ENCODE measurements at places on chromosomes 11 and 22.

- no peak for DNase-seq
These were observed 99.4 kb downstream of the PDE2A start for GRCh38 chr11:72574548-72575460.

- DNase-seq: no peak
These were observed 2.0 kb downstream of the CD248 start for GRCh38 chr11:66314561-66315497.

DNA sequence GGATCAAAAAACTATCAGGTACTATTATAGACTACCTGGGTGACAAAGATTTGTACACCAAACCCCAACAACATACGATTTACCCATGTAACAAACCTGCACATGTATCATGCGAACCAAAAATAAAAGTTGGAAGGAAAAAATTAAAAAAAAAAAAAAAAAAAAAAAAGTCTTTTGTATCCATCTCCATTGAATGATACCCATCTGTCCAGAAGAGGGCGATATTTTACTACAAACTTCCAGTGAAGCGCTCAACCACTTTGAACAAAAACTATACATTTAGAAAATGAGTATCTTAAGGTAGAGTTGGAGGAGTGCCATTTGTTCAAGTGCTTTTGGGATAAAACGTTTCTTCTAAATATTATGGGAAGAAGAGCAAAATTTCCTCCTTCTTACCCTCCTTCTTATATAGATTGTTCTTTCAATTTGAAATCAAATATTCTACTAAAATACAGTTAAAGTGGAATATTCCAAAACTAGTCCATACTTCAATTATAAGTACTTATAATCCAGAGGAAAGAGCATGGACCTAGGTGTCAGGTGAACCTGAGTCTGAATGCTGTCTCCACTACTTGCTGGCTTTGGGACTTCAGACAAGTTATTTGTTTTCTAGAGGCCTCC lies 23.3 kb downstream of the ARL14EP start:
- no peak for DNase-seq

GRCh38 chr11:116946414-116946813 lies 109.0 kb upstream of the APOA1 start:
- DNase-seq: no peak

DNA sequence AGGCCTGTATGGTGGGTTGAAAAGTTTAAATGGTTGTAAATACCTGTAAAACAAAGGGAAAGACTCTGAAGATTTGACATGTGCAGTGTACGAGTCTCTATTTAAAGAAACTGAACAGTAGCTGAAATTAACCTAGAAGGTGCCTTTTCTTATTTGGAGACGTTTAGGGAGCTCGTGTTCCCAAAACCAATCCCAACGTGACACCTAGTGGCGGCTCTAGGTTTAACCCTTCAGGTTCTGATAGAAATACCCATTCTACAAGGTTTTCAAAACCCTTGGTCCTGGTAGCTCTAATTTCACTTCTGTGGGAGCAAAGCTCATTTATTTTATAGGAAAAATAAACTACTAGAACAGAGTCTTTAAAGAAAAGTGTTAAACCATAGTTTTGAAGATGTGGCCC lies 258.3 kb downstream of the LRRC4C start:
- DNase-seq: peak; percentile 53

GRCh38 chr11:83336993-83337392 lies 50.8 kb upstream of the CCDC90B start:
- DNase-seq: no peak

DNA sequence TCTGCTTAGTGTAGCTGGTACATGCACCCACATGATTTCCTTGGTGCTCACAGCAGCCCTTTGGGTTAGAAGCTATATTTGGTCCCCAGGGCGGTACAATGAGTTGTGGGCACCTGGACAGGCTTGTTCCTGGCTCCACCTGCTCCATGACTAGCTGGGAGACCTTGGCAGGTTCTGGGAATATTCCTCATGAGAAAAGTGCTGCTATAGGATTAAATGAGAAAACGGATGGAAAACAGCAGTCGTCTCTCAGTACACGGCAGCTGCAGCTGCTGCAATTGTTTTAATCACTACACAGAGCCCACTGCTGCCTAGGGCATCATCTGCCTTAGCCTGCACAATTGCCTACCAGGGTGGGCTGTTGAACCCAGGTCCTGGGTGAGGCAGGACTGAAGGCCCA lies 424.5 kb upstream of the B3GAT1 start:
- DNase-seq: no peak

DNA sequence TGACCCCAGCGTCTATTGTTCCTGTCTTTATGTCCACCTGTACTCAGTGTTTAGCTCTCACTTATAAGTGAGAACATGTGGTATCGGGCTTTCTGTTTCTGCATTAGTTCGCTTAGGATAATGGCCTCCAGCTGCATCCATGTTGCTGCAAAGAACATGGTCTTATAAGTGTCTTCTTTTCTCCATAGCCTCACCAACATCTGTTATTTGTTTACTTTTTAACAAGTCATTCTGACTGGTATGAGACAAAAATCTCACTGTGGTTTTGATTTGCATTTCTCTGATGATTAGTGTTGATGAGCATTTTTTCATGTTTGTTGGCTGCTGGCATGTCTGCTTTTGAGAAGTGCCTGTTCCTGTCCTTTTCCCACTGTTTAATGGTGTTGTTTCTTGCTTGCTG lies 21.7 kb upstream of the SLN start:
- no peak for DNase-seq

GRCh38 chr22:30584441-30584840 lies 7.3 kb downstream of the PES1 start:
- DNase-seq: no peak

- no peak for DNase-seq
These were observed 555.9 kb downstream of the MIAT start for GRCh38 chr22:27213294-27213693.

- no peak for DNase-seq
These were observed 62.7 kb downstream of the SPECC1L start for GRCh38 chr22:24333301-24333700.

DNA sequence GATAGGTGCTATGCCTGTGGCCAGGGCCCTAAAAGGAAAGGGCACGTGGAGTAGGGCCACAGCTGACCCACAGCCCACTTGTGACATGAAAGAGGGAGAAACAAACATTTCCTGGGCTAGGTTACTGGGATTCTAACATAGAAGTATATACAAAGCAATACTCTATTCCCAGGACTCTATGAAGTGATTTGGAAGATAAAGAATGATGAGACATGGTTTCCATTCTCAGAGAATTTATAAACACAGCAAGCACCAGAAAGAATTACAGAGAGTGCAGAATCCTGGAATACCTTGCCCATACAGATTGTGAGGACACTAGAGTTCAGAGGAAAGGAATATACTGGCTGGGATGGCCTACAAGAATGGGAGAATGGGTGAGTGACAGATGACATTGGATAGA lies 86.4 kb downstream of the KIRREL3 start:
- DNase-seq: no peak

- no peak for DNase-seq
These were observed 498.5 kb downstream of the INSC start for GRCh38 chr11:15613251-15613650.

DNA sequence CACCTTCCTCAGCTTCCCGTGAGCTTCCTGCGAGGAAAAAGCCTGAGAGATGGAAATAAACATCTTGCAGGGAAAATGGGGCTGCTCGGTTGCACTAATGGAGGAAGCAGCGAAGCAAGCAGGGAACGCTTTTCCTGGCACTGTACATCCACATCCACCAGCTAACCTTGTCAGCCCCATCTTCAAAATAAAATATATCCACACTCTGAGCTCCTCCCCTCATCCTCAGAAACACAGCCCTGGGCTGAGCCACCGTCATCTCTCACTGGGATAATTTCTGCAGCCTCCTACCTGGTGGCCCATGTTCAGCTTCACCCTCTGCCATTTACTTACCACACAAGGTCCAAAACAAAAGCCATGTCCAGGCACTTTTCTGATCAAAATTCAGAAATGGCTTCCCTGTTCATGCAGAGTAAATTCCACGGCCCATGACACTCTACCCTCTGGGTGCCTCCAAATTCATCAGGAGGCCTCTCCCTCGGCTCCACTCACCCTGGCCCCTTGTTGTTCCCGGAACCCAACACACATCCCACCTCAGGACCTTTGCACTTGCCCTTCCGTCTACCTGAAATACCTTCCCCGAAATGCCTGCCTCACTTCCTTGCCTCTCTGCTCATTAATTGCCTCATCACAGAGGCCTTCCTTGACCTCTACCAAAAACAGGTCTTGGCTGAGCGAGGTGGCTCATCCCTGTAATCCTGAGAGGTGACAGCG lies 13.0 kb downstream of the C11orf86 start:
- no peak for DNase-seq

DNA sequence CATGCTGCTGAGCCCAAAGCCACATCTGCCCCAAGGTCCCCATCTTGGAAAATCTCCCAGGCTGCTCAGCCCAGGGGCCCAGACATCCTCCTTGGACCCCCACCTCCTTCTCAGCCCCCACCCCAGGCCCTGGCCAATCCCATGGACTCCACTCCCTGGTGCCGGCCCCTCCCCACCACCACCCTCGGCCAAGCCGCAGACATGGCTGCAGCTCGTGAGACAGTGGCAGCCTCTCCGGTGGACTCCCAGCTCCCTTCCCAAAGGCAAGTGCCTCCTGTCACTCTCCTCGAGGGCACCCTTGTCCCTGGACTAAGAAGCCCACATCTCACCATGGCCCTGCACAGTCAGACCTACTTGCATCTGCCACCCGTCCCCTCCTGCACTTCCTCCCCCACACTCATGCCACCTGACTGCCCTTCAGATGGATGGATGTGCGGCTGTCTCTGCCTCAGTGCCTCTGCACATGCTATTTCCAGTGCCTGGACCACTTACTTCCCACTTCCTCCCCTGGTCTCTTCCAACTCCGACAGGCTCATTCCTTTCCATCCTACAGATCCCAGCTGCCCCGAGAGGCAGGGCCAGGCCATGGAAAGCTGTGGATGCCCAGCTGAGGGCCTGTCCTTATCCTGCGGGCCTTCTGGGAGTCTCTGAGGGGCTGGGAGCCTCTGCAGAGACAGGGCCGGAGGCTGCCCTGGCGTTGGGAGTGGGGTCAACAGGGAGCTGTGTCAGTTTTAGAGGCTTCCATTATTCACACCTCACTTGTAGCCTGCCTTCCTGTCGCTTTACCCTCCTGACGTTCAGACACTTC lies 25.5 kb upstream of the RFPL3 start:
- DNase-seq: no peak

GRCh38 chr11:20656901-20657300 lies 12.5 kb upstream of the NELL1 start:
- DNase-seq: no peak

DNA sequence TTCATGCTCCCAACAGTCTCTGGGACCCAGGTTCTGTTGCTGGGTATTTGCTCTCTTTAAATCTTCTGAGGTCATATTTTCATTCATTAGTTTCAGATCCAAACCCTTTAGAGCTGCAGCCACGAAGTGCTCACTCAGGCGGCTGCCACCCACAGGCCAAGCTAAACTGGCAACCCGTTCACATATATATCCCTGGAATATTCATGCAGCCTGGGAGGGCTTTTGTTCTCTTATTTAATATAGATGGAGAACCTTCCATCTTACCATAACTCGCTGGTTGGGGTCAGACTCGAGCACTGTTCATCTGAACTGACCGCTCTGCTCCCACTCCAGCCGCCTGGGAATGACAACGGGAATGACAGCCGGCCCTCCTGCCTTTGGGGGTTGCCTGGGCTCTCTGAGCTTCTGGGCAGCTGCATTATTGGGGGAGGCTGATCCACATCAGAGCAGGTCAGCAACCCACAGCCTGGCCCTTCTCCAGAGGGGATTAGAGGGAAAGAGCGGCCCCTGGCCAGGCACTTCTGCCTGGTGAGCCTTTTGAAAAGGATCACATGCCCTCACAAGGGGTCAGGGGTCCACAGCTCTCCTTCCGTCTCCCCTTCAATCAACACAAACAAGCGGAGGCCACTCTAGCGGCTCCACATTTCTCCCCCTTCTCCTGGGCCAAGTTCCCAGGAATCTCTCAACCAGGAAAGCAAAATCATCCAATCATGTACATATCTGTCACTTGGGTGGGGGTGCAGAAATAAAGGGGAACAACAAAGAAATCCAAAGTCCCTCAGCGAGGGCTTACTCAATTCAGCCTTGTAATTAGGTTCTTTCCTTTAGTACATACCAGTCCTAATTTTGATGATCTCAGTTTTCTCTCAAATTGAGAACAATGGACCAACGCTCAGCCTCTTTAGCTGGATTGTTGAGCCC lies 11.8 kb downstream of the TMEM184B start:
- DNase-seq: peak; percentile 91

DNA sequence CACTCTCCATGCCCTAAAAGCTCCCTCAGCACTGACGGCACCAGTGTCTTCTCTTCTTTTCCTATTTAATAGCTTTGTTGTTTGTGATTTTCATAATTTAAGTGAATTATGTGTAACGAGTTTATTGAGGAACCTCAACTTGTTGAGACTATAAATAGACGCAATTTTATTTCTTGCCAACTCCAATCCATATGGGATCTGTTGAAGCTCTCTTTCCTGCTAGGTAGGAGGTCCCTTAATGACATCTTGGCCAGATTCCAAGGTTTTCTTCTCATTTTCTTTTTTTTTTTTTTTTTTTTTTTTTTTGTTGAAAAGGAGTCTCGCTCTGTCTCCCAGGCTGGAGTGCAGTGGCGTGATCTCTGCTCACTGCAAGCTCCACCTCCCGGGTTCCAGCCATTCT lies 14.2 kb downstream of the RTL6 start:
- DNase-seq: no peak

DNA sequence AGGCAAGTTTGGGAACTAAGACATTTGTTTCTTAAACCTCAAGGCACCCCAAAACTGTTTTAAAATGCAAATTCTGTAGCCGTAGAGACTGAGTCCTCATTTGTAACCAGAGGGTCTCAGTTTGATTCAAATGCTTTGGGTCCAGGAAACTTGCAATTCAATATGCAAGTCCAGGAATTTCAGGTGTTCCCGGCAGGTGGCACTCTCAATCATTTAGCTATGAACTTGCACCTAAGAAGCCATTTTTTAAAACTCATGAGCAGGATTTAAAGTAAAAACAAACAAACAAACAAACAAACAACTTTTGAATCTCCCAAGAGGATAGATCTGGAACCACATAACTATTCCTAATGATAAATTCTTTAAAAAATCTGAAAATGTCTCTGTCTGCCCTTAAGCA lies 8.7 kb upstream of the ABTB2 start:
- DNase-seq: no peak

DNA sequence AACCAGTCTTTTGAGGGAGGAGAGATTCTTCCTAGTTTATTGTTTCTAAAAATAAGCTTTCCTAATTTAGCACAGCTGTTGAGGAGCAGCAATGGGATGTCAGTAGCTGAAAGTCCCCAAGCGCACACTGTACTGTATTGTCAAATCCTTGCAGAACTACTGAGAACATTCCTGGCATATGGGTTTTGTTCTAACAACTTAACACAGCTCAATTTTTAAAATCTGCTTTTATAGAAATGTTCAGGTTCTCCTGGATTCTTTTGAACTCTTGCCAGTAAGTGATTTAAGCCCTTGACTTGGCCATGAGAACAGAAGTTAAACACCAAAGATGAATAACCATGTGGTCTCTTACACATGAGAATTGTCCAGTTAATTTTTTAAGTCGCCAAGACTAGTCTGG lies 218.6 kb downstream of the FAT3 start:
- DNase-seq: no peak

All from posterior cingulate gyrus (tissue), 11 donors.